ENCODE measurements at places on chromosomes 6 and 20.

DNA sequence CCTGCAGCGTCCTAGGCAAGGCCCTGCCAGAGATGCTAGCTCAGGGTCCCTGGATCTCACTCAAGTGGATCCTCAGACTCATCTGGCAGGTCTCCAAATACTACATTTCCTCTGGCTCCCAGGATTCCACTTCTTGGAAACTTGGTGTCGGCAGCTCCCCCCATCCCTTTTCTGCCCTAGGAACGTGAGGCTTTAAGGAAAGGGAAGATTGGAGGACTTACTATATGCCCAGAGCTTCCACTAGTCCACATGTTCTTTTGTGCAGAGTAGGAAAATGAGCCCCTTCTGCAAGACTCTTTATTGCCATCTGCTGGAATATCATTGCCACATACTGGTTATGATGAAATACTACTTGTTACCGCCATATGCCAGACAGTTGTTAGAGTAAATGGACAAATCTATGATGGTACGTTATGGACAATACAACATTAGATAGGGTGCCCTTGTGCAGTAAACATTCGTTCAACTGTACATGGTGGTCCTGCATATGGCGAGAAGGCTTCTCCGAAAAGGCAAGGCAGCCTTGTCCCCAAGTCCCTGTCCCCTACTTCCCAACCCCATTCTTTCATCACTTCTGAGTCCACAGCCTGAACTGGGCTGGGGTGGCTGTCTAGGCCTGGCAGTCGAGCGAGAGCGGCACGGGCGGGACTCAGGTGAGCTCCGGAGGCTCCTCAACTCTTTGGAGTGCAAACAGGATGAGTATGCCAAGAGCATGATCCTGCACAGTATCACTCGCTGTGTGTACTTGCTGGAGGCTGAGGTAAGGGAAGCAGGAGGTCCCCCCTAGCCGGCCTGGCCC, 780 bp downstream of the ARMC12 start:
- no peak for DNase-seq

GRCh38 chr20:17439616-17440296, 91.4 kb downstream of the BFSP1 start:
- DNase-seq: no peak

DNA sequence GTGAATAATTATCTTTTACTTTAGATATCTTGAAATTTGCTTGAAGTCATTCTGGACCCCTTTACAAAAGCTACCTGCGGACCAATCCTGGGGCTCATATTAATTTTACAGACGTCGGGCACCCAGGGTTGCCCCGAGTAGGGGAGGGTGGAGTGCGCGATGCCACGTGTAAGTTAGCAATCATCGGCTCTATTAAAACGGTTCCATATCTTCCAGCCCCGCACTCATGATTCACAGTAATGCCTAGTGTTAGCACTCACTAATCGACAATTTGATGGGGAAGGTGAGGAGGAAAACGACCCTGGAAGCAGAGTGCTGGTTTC, 34.9 kb upstream of the TCF21 start:
- DNase-seq: no peak

DNA sequence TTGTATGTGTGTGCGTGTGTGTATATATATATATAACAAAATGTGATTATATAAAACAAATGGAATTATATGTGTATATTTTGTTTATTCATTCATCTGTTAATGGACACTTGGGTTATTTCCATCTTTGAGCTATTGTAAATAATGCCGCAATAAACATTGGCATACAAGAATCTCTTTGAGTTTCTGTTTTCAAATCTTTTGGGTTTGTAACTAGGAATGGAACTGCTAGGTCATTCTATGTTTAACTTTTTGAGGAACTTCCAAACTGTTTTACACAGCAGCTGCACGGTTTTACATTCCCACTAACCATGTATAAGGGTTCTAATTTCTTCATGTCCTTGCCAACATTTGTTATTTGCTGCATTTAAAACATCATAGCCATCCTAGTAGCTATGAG, 39.9 kb upstream of the TGM2 start:
- no peak for DNase-seq

Measured in stimulated activated CD8-positive, alpha-beta memory T cell treated with anti-CD3 and anti-CD28 coated beads, Interleukin-7, amount 100 ng/mL, for 1 hour (primary cell).